ENCODE measurements at places on chromosomes 4 and X.

- no peak for DNase-seq
Measured at GRCh38 chrX:4638036-4638435, 924.6 kb upstream of the PRKX start.

DNA sequence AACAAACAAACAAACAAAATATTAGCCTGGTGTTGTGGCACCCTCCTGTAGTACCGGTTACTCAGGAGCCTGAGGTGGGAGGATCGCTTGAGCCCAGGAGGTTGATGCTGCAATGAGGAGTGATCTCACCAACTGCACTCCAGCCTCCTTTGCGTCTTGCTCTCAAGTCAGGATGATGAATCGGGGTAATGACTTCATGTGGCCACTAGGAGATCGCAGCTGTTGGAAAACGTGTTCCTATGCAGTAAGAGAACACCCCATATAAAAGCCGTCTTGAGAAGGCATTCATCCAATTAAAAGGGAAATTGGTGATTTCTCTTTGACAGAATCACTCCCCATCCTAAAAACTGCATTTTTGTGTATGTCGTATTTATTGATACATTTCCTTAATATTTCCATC lies 6.9 kb downstream of the CCNB3 start:
- no peak for DNase-seq

- no peak for DNase-seq
Measured at GRCh38 chrX:119325456-119325855, 73.7 kb upstream of the SLC25A43 start.

DNA sequence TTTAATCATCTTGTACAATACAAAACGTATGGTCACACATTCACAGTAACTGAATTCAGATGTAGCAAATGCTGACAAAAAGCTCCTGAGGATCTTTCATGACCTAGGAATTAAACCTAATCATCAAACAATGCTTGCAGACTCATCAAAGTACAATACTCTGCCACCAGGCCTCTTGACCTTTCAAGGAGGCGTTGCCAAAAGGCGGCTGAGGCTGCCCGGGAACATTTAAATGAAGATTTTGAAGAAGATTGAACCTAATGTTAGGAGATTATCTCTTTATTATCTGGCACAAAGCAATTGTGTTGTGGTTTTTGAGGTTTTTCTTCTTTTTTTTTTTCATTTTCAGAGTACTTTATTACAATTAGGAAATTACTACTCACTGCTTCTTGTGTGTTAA lies 340.5 kb downstream of the GALNTL6 start:
- no peak for DNase-seq

- no peak for DNase-seq
Measured at GRCh38 chrX:10972706-10973105, 138.4 kb upstream of the HCCS start.

DNA sequence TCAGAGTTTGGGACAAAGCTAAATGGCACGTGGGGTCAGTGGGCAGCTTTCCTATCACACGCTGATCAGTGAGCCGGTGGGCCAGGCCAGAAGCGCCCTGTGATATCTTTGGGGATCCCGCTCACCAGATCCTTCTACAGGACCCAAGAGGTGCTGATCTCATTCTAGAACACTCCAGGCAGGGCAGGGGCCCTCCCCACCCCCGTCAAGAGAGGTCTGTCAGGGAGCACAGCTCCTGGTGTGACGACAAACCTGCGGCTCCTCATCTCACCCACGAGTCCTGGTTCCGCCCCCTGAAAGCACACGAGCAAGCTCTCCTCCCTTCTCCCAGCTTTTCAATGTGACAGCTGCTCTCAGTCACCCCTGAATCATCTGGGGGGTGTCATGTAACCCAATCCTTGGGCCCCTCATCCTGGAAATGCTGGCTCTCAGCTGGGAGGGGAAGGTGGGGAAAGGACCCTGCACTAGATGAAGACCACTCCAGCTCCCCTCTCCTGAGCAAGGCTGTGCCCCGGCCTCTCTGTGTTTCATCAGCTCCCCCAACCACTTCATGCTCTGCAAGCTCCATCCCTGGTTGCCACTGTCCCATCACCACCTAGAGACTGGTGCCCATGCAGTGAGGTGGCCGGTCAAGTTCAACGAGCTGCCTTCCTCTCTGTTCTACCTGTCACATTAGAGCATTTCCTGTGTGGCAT lies 4.6 kb downstream of the HCFC1 start:
- DNase-seq = no peak

DNA sequence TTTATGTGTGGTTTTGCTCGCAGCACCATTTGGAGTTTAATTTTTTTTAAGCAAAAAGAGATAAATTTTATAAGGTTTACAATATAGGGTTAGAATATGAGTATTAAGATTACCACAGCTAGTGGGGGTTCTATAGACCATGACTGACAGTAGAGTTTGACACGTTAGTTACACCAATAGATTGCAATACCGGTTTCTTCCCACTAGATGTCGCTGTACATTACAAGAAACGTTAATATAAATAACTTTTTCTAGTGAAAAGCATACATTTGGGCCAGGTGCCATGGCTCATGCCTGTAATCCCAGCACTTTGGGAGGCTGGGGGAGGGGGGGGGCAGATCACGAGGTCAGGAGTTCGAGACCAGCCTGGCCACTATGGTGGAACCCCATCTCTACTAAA lies 433.6 kb downstream of the MAGEB5 start:
- no peak for DNase-seq

GRCh38 chrX:110123331-110123782 lies 120.4 kb downstream of the TMEM164 start:
- DNase-seq = no peak

GRCh38 chr4:111930659-111931058 lies 214.6 kb upstream of the FAM241A start:
- no peak for DNase-seq

- DNase-seq = no peak
Measured at GRCh38 chr4:107304699-107305286, 268.7 kb upstream of the DKK2 start.

GRCh38 chrX:13652287-13652793 lies 601 bp upstream of the TCEANC start:
- no peak for DNase-seq

DNA sequence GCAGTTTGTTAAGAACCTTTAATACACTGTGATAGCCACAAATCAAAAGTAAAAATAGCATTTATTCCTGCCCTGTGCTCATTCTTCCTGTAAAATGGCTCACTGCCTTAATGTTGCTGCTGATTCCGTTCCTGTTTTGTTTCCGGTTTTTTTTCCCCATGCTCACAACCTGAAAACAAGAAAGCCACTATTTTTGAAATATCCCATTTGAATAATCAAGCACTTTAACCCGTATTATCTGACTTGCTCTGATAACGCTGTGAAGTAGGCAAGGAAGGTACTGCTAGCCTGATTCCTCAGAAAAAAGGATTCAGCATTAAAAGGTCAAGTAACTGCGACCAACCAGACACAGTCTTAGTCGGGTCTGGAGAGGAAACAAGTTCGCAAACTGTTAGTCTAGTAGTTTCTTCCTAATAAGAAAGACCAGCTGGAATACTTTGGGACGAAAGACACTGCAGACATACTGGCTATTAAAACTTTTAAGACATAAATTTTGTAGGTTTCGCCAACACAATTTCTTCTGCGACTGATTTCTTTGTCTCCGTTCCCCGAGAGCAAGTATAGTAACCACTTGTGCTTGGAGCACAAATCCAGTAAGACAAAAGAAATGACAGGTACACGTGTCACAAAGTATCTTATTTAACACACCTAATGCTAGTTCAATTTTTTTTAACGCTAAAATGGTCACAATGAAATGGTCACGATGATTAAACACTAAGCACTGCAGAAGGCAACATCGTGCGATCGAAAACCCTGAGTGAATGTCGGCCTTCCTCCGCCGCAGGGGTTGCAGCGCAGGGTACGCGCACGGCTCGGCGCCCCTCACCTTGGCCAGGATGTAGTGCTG lies 802 bp downstream of the COX18 start:
- no peak for DNase-seq

GRCh38 chr4:8697826-8698225 lies 105.3 kb downstream of the CPZ start:
- DNase-seq = no peak

DNA sequence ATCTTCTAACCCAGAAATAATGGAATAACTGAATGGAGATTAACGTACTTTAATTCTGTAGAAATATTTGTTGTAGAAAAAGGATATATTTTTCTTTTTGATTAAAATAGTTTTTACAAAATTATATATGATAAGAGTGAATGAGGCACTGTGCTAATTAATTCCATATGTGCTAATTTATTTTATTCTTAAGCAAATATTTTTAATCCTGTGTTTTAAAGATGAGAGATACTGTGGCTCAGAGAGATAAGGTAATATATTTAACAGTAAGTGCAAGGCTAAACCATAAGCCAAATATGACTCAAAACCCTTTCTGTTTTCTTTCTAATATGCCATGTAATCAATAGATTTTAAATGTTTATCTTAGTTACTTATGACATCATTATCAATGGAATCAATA lies 88.2 kb downstream of the EMCN start:
- no peak for DNase-seq

- no peak for DNase-seq
Measured at GRCh38 chrX:153818571-153819383, 11.6 kb downstream of the PDZD4 start.

DNA sequence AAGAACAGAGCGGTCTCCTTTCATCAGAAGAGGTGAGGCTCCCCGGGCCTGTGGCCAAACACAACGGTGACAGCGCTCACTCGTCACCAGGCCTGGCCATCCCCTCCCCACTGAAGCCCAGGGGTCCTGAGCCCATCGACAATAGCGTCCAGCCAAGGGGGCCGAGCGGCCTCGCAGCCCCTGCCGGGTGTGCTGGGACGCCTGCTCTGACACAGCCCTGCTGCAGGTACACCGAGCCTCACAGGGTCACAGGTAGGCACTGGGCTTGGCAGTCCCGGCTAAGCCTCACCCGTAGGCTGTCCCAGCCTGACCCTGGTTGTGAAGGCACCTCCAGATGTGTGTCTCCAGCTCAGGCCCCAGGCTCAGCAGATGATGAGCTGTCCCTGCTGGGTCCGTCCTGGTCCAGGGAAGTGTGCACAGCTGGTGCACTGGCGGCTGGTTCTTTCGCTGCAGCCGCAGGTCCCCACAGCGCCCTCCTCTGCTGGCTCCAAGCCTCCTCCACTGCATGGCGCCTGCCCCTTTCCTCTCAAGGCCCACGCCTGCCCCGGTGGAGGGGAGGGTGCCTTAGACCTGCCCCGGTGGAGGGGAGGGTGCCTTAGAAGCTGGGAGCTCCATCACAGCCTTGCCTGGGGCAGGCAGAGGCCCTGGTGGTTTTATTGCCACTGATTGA lies 21.5 kb downstream of the UVSSA start:
- DNase-seq = no peak

GRCh38 chr4:144507311-144508101 lies 138.4 kb upstream of the HHIP start:
- DNase-seq = no peak

- DNase-seq = no peak
Measured at GRCh38 chrX:17397074-17397473, 22.1 kb downstream of the NHS start.

GRCh38 chr4:161581262-161582230 lies 582.3 kb downstream of the FSTL5 start:
- DNase-seq = no peak

- no peak for DNase-seq
Measured at GRCh38 chr4:70954032-70954431, 39.4 kb upstream of the DCK start.

DNA sequence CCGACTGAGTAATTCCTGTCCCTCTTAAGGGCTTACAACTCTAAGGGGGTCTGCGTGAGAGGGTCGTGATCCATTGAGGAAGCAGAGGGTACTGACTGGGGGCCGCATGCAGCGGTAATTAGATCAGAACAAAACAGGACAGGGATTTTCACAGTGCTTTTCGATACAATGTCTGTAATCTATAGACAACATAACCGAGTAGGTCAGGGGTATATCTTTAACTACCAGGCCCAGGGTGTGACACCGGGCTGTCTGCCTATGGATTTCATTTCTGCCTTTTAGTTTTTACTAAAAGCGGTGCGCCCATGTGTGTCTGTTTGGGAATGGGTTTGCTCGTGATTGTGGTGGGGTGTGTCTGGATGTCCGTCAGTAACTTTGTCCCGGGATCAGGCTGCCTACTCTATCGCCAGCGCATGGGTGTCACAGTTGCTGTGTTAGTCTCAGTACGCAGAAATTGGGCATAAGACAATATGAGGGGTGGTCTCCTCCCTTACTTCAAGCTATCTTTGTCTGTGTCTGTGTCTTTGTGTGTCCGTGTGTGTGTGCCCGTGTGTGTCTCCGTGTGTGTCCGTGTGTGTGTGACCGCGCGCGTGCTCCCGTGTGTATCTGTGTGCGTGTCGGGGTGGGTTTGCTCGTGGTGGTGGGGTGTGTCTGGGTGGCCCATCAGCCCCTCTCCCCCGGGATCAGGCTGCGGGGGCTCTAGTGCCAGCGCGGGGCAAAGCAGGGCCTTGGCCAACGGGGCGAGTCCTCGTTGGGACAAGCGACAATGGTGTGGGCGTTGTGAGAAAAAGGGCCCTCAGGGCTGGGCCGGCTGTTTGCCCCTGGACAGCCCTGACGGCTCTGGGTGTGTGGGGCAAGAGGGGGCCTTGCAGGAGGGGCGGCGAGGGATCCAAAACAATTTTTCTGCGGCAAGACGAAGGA lies 10.4 kb downstream of the FRG2 start:
- no peak for DNase-seq

GRCh38 chr4:4766564-4766963 lies 92.9 kb upstream of the MSX1 start:
- DNase-seq = no peak

GRCh38 chrX:125826774-125827451 lies 339.2 kb downstream of the DCAF12L2 start:
- no peak for DNase-seq

GRCh38 chr4:81756973-81757372 lies 285.3 kb upstream of the RASGEF1B start:
- no peak for DNase-seq

- no peak for DNase-seq
Measured at GRCh38 chr4:53646795-53647194, 55.5 kb upstream of the LNX1 start.

GRCh38 chr4:25089051-25089763 lies 58.5 kb upstream of the LGI2 start:
- DNase-seq = no peak

- DNase-seq = no peak
Measured at GRCh38 chrX:103614999-103615398, 7.2 kb downstream of the TCEAL3 start.

GRCh38 chrX:131588995-131589394 lies 45.1 kb downstream of the OR13H1 start:
- no peak for DNase-seq

DNA sequence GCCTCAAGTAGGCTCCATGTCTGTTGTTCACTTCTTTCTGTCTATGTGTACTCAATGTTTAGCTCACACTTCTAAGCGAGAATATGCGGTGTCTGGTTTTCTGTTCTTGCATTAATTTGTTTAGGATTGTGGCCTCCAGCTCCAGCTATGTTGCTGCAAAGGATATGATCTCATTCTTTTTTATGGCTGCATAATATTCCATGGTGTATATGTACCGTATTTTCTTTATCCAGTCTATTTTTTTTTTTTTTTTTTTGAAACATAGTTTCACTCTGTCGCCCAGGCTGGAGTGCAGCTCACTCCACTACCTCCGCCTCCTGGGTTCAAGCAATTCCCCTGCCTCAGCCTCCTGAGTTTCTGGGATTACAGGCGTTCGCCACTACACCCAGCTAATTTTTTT lies 5.7 kb upstream of the TMEM150C start:
- DNase-seq = no peak

- no peak for DNase-seq
Measured at GRCh38 chr4:119284876-119285780, 36.8 kb downstream of the FABP2 start.

Measured in stimulated activated CD4-positive, alpha-beta T cell treated with anti-CD3 and anti-CD28 coated beads, TNF-alpha, amount 100 ng/mL, for 24 hours (primary cell).